Fibroblast of skin of abdomen (primary cell): ENCODE measurements at places on chromosomes 3 and 15.

DNA sequence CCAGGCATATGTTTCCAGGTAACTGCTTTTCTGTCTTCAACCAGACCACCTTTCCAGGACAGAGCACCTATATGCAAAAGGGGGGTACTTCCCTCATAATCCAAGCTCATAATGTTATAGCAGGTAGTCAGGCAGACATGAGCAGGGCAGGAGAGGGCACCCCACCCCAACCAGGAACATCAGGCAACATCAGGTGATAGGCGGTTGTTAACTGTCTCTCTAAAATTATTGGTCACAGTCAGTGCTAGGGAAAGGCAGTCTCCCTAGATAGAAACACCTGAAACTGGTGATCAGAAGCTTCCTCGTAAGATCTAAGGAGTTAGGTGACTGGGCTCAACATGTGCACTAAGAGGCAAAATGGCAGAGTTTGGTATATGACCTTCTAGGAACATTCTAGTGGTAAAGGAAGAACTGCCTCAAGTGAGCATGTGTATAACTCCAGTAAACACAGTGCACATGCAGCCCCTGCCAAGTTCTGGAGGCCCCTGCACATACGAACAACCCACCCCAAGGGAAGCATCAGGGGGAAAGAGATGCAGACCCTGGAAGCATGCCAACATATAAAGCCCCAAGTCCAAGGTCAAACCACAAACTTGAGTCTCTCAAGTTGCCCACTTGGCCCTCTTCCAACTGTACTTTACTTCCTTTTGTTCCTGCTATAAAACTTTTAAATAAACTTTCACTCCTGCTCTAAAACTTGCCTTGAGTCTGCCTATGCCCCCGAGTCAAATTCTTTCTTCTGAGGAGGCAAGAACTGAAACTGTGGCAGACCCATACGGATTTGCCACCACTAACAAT lies 270.9 kb downstream of the ULK4 start:
- DNase-seq, result no peak

DNA sequence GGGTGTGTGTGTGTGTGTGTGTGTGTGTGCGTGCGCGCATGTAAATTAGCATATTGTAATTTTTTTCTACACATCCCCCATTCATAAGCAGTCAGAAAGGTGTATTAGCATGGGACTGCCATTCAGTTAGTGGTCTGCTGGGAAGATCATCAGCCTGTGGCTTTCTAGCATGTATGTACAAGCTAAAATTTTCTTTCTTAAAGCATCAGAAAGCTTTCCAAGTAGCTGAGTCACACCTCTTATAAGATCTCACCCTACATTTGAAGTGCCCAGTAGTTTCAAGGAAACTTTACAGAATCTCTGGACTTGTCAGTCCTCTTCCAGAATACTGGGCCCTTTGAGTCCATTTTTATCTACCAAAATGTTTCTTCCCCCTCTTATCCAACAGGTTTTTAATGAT lies 411.4 kb upstream of the TPRG1 start:
- DNase-seq, result peak; percentile 53

DNA sequence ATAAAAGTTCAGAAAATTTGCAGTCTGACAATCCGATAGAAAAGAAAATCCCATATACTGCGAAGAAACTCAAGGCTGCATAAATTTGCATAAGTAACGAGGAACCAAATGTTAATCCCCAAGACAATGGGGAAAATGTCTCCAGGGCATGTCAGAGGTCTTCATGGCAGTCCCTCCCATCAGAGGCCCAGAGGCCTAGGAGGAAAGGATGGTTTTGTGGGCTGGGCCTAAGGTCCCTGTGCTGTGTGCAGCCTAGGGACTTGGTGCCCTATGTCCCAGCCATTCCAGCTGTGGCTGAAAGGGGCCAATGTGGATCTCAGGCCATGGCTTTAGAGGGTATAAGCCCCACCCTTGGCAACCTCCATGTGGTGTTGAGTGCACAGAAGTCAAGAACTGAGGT lies 21.3 kb upstream of the CCR4 start:
- no peak for DNase-seq

GRCh38 chr15:27871902-27872260 lies 227.2 kb downstream of the OCA2 start:
- no peak for DNase-seq

GRCh38 chr3:165544432-165544831 lies 292.8 kb downstream of the BCHE start:
- no peak for DNase-seq
